ENCODE measurements at places on chromosomes 3 and 15.

DNA sequence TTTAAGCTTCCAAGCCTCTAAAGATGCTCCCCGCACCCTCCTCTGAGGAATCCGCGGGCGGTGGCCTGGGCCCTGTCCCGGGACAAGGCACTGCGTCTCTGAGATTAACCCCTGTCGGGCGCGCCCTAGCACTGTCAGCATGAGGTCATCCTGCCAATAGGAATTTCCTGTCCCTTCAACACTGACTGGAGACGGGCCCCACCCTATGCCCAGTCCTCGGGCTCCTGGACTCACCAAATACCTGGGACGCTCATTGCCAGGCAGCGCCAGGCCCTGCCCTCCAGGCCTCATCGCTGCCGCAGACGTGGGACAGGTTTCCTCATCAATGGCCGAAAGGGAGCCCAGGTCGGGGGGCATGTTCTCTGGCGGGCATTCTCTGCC is 67.6 kb upstream of the SH3GL3 start:
- no peak for DNase-seq

- no peak for DNase-seq
These were observed 51.8 kb downstream of the KLF15 start for GRCh38 chr3:126305427-126305826.

- DNase-seq: no peak
These were observed 72.3 kb downstream of the XXYLT1 start for GRCh38 chr3:195198426-195199346.

DNA sequence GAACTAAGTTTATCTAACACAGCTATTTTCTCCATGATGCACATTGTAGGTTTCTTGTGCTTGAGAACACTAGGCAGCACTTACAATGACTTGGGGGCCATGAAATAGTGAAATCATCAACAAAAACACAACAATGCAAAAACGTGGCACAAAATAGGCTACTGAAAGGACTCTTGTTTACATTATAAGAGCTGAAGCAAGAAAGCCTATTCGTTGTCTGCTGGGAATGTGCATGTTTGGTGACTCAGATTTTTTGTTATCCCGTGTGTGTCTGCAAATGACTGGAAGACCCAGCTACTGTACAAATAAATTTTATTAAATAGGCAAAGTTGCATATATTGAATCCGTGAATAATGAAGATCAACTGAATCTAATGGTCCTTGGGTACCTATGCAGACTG is 85.0 kb downstream of the TCF12 start:
- DNase-seq: no peak

DNA sequence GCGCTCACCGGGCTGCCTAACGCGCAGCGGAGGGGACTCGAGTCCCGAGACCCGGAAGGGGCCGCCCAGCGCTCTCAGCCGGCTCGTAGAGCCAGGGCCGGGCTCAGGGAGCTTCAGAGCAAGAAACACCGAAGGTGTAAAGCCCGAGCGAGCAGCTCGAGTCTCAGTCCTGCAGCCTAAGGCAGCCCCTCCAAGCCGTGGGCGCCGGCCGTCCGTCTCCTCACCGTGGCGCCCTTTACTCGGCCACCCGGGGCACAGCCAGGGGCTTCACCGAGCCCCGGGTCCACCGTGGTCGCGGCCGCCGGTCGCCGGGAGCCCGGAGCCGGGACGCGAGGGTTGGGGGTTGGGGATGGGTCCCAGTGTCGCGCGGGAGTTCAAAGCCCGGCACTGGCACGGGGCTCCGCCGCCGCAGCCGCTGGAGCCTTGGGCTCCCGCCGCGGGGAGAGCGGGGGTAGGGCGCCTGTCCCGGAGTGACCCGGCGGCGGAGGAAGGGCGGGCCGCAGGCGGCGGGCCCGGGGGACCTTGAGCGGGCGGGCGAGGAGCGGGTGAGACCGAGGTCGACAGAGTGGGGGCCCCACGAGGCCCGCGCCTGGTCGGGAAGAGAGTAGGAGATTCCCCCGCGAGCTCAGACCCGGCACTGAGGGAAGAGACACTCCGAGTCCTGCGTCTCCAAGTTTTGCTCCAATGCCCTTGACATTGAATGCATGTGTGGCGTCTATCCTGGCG is 26.9 kb upstream of the THRB start:
- no peak for DNase-seq

- DNase-seq: no peak
These were observed 88.3 kb downstream of the ARIH1 start for GRCh38 chr15:72562386-72562785.

GRCh38 chr15:70240820-70241430 is 143.2 kb upstream of the TLE3 start:
- DNase-seq: no peak

DNA sequence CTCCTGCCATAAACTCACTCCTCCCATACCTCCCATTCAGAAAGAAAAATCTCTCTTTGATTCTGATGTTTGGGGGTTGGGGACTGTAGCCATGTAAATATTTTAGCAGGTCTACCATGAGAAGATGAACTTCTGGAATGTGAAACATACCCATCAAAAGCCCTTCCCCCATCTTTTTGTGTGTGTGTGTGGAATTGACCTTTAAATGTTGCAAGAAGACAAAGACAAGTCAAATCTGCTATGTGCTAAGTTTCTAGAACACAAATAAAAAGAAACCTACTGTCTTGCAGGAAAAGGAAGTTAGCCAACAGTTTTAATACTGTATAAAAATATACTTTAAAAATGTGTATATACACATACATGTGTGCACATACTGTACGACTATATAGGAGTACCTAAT is 29.7 kb upstream of the USP50 start:
- DNase-seq: no peak

- DNase-seq: no peak
These were observed 15.6 kb upstream of the KY start for GRCh38 chr3:134666466-134666865.

Data from T-helper 1 cell (primary cell).